ENCODE measurements at places on chromosomes 12 and 14.

DNA sequence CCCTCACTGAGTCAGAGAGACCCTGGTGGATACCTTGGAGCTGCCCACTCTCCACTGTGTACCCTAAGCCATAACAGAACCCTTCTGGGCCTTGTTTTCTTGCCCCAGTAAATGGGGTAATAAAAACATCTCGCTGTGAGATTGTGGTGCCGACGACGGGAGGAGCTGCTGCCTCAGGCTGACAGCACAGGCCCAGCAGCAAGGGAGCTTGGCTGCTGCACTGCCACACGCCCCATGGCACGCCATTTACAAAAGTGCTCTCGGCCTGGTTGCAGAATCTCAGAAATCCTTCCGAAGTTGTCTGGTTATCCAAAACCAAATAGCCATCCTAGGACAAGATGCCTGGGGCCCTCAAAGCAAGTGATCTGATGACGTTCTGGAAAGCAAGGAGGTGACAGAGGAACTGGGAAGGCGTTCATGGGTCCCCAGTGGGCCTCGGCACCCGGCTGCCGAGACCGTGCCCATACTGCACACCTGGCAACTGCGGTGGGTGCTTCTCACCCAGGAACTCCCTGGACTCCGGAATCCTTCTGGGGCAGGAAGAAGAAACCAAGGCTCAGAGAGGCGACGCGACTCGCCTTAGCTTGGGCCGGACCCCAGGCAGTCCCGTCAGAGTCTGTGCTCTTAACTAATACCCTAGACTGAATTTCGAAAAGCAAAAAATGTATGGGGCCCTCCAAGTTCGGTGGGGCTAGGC, 26.7 kb downstream of the CHGA start:
- no peak for DNase-seq

- DNase-seq = peak; percentile 83
These were observed 100.7 kb downstream of the LRRK2 start for GRCh38 chr12:40325349-40325960.

DNA sequence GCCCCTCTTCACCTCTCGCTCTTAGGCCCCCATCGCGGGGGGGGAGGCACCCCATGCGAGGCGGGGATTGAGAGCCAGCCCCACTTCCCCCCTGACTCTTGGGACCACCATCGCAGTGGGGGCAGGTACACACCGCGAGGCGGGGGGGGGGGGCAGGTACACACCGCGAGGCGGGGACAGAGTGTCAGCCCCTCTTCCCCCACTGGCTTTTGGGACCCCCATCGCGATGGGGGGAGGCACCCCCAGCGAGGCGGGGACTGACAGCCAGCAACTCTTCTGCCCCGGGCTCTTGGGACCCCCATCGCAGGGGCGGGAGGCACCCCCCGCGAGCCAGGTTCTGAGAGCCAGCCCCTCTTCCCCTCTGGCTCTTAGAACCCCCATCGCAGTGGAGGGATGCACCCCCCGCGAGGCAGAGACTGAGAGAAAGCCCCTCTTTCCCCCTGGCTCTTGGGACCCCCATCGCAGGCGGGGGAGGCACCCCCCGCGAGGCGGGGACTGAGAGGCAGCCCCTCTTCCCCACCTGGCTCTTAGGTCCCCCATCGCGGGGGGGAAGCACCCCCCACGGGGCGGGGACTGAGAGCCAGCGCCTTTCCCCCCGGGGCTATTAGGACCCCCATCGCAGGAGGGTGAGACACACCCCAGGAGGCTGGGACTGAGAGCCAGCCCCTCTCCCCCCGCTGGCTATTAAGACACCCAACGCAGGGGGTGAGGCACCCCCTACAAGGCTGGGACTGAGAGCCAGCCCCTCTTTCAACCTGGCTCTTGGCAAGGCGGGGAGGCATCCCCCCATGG, 196.5 kb upstream of the PZP start:
- DNase-seq = no peak

DNA sequence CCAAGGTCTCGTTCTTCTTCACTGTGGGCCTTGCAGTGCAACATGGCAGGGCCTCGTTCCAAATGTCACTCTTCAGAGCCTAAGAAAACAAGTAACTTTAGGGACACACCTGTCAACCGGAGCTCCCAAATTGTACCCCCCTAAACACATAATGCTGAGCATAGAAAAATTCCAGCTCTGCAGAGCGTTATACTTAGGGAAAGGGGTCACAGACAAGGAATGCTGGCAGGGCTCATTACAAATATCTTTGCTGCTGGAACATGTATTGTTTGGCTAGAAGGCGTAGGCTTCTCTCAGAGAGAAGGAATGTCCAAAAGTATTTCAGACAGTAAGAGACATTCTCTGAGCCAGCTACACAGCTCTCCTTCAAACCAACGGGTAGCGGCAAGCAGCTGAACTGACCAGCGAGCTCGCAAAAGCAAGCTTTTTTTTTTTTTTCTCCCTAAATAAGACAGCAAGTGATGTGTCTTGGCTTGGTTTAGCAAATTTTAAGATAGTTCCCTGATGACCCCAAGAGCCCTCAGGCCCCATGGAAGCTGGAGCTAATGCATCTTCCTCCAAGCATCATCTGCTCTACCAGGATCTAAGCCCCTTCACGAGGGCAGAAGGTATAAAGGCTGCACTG, 24.5 kb downstream of the SSH1 start:
- no peak for DNase-seq

GRCh38 chr14:68395604-68396003, 397.3 kb downstream of the ZFP36L1 start:
- DNase-seq = no peak

- no peak for DNase-seq
These were observed 17.9 kb upstream of the CLEC7A start for GRCh38 chr12:10147714-10148403.
